NCI-H446 (cell line): ENCODE measurements at places on chromosomes 7 and 10.

DNA sequence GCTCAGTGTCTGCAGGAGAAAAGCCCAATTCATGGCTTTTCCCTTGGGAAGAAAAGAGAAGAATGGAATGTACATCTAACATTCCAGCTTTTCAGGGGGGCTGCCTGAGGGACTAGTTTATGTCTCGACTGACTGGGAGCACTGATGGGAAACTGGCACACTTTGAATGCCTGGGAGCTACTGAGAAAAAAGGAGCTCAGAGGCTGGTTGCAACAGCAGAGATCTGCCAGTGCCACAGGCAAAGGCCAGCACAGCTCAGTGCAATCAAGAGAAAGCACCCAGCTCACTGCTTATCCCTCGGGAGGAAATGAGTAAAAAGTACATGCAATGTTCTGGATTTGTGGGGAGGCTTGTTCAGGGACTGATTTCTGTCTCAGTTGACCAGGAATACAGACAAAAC, 226.2 kb downstream of the COBL start:
- DNase-seq: no peak

GRCh38 chr7:3218411-3219225, 82.4 kb upstream of the SDK1 start:
- no peak for DNase-seq

- no peak for DNase-seq
Observed at GRCh38 chr7:124765401-124766352, at the start of gene GPR37. TSS of gene GPR37 (minus strand) at chr7:124765792. CDS start at chr7:124764976, 816 bp downstream.

DNA sequence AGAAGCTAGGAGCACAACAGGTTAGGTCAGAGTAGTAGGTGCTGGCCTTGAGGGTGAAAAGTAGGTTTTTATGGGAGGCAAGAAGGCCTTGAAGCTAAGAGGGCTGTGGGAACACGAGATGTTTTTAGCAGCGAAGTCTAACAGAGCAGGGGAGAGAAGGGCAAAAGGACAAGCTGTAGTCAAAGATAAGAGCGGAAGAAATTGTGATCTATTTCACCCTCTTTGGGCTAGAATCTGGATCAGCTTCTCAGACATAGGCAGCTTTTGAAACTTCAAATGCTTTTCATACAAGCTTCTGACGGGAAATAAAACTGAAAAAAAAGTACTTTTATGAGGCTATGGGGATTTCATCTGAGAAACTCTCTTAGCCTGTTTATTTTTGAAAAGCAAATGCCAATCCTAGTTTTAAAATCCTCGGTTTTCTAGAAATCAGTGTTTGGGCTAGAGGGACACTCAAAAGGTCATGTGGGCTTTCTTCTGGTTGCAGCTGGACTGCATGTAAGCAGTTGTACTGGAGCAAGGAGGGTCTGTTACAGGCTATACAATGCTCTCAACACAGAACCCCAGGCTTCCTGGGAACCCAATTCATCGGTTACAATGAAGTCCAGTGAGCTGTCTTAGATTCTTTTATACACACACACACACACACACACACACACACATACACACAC, 83.6 kb downstream of the RNF216 start:
- DNase-seq: no peak
